Bone marrow (tissue), 2 donors: ENCODE measurements at places on chromosomes 6 and 20.

DNA sequence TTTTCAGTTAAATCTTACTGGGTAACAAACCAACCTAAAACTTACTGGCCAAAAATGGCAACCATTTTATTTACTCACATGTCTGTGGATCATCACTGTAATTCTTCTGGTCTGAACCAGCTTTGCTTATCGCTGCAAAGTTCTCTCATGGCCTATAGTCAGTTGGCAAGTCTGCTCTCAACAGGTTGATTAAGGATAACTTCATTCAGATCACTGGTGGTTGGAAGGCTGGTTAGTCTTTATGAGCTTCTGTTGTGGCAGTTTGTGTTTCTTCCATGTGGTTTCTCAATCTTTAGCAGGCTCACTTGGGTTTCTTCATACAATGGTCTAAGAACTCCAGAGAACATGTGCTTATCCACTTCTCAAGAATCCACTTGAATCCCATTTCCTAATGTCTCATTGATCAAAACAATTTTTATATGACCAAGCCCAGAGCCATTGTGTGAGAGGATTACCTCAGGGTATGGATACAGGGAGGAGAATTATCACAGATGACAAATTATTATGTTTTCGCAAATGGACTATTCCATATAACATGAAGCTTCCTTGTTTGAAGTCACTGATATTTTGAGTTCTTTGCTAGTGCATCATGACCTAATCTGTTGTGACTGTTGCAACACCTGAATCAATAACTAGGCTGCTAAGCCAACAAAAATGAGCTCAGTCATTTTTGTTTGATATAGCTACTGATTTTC is 155.4 kb upstream of the BMP2 start:
- DNase-seq: no peak

DNA sequence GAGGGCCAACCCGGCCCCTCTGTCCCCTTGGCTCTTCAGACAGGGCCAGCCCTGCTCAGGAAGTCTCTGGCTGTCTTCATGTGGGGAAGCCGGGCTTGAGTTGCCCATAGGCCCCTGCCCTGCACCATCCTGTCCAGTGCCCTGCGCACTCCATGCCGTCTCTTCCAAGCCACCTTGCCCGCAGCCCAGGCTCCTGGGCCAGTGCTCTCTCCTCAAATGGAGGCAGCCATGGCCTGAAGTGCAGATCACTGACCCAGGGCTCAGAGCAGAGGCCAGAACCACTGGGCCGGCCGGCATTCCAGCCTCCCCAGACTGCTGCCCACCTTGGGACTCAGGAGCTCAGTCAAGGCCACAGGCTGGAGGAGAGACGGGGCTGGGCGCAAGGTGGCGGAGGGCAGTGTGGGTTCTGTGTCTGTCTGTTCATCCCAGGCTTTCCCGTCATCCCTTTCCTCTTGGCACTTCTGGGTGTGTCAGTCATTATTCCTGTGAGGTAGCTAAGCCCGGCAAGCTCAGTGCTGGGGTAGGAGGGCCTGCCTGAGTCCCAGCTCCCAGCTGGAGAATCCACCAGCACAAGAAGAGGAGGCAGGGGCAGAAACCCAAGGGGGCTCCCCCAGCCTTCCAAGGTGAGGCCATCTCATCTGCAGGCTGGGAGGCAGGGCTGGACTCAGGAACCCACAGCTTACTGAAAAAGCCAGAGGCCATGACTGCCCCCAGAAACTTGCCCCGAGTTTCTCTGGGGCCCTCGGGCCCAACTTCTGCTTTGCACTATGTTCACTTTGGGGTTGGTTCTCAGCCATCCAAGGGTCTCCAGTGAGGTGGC is 22.4 kb downstream of the SDCBP2 start:
- no peak for DNase-seq

GRCh38 chr6:120569714-120570113 is 764.6 kb downstream of the TBC1D32 start:
- no peak for DNase-seq

DNA sequence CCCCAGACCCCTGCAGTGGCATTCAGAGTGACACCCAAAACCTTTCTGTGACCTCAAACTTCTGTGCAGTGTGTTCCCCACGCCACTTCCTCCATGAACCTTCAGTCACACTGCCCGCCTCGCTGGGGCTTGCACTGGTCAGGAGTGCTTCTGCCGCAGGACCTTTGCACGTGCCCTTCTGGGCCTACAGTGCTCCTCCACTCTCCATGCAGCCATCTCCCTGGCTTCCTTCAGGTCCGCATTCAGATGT is 27.1 kb downstream of the SYNJ2 start:
- no peak for DNase-seq

DNA sequence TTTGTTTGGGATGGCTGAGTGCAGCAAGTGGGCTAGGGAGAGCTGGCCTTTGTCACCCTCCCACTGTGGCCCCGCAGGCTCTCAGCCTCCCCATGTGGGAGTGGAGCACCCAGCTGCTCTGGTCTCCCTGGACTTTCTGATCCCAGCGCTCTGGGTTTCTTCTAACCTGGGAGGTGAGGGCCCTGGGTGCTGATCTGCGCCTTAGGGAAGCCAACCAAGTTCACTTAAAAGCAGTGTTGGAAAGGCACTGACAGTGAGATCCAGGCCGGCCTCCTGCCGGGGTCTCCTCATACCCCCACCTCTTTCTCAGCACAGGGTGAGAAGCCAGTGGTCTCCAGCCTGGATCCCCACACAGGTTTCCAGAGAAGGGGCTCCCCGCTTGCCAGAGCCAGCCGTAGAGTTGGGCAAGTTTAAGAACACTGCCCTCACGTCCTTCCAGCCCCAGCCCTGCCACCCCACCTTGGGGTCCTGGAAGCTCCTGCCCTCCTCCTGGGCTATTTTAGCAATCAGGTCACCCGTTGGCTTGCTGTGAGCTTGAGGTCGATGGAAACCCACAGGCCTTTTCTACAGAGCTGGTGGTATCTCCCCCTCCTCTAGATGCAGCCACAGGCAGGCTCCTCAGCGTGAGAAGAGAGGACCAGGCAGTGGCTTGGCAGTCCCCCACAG is 9.6 kb downstream of the C20orf203 start:
- DNase-seq: no peak

DNA sequence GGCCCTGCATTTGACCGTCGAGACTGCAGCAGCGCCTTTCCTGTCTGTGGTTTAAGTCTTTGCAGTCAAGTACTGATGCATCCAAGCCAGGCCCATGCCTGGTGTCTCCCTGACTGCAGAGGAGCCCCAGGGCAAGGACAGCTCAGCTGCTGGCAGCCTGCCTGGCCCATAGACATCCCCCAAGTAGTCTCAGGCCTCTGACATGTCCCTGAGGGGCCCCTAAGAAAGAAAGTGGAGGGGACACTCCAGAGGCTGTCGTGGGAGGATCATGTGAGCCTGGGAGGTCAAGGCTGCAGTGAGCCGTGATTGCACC is 18.0 kb downstream of the HRH3 start:
- no peak for DNase-seq

GRCh38 chr20:34491226-34491931 is 24.8 kb upstream of the DYNLRB1 start:
- DNase-seq: no peak

- DNase-seq: no peak
These were observed 52.9 kb upstream of the UNC93A start for GRCh38 chr6:167238146-167238693.
